Hypothalamus (tissue), 51 donors: ENCODE measurements at places on chromosomes 4 and X.

DNA sequence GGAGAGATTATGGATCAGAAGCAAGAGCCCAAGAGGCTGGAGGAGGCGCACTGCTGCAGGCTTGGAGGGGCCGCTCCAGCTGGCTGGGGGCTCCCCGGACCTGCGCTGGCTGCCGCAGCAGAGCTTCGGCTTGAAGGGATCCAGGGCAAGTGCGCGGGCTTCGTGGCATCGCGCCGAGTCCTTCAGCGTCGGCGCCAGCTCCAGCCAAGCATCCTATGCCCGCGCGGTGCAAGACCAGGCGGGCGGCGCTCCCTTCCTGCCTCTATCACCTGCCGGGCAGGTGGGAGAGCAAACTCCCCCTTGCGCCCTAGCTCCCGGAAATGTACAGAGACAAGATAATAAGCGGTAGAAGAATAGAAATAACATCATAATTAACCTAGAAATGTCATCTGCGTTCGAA is 10.5 kb upstream of the UCP1 start:
- DNase-seq: no peak

- DNase-seq: no peak
Observed at GRCh38 chrX:118536687-118537461, 41.3 kb downstream of the DOCK11 start.

- no peak for DNase-seq
Observed at GRCh38 chr4:75037252-75037651, 104.3 kb downstream of the PARM1 start.

DNA sequence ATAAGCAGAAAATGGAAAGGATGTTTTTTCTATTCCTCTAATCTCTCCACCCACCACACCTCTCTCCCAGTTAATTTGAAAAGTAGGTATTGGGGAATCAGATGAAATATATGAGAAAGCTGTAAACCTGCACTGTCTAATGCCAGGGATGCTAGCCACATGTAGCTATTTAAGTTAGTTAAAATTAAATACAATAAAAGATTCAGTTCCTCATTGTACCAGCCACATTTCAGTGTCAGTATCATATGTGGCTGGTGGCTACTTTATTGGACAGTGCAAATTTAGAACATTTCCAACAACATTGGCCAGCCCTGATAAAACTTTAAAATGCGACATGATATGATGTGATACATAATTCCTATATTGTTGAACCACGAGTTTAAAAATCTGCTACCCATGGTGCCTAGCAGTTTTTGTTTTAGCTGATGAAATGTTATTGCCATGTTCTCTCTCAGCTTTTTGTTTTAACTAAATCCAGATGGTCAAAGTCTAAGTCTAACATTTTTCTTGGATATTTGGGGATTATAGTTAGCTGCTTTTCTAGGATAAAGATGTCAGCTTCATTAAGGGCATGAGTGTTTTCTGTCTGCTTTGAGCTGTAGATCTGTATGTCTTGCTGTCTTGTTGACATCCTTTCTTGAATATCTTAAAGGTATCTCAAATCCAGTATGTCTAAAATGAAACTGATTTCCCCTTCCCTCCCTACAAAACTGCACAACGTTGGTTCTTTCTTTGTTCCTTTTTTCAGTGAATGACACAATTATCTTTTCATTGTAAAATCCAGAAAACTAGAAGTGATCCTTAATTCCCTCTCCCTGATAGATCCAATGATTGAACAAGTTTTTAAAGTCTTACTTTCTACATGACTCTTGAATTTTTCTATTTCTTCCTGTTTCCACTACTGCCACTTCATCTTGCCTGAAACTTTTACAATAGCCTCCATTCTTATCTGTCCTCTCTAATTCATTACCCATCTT is 6.2 kb downstream of the ARFIP1 start:
- no peak for DNase-seq

GRCh38 chr4:2091990-2092668 is 33.0 kb downstream of the NAT8L start:
- no peak for DNase-seq

- DNase-seq: no peak
Observed at GRCh38 chrX:101430457-101431078, 22.5 kb downstream of the HNRNPH2 start.

- no peak for DNase-seq
Observed at GRCh38 chrX:80285131-80285773, 135.0 kb upstream of the TENT5D start.

DNA sequence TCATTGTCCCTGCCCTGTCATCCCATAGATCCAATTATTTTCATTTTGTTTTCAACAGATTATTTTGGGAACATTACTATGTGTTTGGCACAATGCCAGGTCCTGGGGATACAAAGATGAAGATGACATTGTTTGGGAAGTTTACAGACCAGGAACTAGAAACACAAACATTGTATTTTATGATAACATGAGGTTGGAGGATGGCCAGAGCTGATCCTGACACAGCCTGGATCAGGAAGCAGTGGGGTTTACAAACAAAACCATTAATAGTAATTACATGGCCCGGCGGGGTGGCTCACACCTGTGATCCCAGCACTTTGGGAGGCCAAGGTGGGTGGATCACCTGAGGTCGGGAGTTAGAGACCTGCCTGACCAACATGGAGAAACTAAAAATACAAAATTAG is 29.9 kb downstream of the CLRN2 start:
- DNase-seq: peak; percentile 46

DNA sequence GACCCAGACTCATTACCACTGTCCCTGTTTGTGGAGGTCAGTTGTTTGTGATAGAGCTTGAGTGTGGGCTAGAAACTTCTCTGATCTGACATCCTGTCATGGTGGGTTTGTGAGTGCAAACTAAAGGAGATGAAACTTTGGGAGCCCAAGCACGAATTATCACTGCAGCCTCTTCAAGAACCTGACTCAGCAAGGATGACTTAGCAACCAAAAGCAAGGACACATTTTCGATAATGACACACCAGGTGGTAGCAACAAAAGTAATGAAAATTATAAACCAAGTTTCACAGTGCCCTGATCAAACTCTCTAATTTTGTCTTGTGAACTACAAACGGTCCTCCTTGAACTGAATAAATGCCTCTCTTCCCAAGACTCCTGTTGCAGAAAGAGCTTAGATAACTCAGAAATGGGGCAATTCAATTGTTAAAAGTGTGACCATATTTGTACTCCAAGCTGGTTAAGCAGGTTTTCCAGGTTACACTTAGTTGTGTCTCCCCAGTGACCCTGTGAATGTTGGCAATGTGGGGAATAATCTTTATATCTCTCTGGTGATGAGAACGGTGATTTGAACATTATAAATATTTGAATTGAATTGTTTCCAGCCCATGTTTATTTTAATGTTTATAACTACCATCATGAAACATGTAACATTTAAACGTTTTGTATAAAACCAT is 52.6 kb upstream of the ATP8A1 start:
- DNase-seq: no peak

DNA sequence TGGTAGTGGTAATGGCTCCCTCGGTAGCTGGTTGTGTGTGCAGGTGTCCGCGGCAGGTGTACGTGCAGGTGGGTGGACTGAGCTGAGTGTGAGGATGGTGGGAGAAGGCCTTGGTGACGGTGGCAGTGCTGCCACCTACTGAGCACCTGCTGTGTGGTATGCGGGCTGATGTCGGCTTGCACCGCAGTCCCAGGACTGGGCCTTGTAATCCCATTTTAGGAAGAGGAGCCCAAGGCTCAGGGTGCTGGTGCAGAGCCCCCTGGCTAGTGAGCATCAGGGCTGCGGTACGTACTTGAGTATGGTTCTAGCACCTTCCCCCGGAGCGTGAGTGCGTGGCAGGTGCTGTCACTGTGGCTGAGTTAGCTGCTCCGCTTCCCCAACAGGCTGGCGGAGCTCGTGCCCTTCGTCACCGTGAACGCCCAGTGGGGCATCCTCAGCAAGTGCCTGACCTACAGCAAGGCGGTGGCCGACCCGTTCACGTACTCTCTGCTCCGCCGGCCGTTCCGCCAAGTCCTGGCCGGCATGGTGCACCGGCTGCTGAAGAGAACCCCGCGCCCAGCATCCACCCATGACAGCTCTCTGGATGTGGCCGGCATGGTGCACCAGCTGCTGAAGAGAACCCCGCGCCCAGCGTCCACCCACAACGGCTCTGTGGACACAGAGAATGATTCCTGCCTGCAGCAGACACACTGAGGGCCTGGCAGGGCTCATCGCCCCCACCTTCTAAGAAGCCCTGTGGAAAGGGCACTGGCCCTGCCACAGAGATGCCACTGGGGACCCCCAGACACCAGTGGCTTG is 5.7 kb upstream of the CPZ start:
- DNase-seq: no peak

DNA sequence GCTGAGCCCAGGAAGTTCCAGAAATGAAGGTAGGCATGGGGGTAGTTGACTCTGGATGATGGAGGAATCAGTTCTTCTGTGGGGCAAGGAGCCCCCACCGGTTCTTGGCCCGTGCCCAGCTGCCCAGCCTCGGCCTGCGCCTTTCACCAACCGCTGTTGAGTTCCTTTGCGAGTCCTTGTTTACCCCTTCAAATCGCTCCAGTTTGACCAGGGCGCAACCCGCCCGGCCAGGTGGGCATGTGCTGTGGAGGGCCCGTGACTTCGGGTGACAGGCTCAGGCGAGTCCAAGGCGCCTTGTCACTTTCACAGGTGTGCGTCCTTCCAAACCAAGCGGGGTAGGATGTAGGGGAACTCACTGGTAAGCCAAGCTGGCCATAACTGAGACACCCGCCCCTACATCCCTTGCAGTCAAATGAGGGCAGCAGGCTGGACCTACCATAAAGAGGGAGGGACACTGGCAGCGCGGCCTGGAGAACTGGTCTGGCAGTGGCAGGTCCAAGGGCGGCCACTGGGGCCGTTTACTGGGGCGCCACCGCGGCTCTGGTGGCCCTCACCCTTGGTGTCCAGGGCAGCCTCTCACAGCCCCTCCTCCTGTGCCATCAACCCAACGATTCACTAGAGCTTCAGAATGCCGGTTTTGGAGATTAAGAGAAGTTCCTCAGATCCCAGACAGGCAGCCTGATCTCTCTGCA is 160.3 kb upstream of the ZIC3 start:
- no peak for DNase-seq

- DNase-seq: no peak
Observed at GRCh38 chrX:10358958-10359357, 202.2 kb downstream of the CLCN4 start.

DNA sequence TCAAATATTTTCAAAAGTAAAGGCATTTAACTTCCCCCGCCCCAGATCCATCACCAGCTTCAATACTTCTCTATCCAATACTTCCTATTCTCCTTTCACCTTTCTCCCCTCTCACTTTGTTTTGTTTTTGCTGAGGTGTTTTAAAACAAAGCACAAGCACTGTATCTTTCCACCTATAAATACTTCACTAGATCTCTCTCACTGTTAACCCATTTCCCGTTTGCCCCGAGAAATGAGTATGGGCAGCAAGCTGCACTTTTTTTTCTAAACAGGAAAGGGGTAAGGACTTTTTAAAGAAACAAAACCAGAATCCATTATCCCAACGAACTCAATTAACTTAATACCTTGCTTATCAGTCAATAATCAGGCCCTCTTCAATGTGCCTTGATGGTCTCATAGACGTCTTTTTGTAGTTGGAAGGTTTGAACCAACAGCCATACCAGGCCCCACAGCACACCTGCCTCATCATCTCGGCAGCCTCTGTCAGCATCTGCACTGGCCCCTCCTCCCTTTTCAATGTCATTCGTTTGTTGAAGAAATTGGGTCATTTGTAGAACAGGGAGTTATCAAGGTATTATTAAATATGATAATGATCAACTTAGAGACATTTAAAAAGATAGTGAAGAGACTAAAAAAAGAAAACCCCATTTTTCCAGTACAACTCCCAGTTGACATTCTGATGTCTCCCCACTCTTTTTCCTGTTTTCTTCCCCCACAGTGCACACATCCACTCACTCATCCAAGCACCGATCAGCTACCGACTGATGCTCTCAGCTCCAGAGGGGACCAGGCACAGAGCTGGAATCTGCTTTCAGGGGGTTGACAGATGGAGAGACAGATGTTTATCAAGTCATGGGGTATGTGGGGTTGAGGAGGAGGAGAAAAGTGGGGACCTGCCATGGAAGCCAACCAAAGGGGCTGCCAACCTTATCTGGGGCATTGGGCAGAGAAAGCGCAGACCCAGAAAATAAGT is 25.8 kb downstream of the CRMP1 start:
- DNase-seq: no peak

GRCh38 chr4:174398728-174399127 is 115.0 kb downstream of the CEP44 start:
- no peak for DNase-seq
